ENCODE measurements at places on chromosomes 2 and 18.

- DNase-seq = no peak
Measured at GRCh38 chr2:199973703-199974102, 18.3 kb downstream of the MAIP1 start.

DNA sequence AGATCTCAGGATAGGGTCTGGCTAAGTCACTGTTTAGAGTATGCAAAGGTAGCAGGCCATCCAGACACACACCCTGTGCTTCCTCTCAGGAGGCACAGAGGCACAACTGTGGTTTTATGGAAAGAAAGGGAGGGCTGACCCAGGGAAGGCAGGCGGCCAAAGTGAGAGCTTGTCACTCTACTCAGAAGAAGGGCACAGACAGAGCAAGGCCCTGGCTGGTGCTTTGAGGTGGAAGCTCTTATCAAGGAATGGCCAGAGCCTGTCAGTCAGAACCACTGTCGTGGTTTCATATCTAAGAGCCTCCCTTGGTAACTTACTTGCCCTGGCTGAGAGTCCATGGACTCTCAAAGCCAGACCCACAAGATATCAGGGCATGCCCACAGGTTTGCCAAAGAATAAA is 40.7 kb downstream of the SLC9A2 start:
- no peak for DNase-seq

DNA sequence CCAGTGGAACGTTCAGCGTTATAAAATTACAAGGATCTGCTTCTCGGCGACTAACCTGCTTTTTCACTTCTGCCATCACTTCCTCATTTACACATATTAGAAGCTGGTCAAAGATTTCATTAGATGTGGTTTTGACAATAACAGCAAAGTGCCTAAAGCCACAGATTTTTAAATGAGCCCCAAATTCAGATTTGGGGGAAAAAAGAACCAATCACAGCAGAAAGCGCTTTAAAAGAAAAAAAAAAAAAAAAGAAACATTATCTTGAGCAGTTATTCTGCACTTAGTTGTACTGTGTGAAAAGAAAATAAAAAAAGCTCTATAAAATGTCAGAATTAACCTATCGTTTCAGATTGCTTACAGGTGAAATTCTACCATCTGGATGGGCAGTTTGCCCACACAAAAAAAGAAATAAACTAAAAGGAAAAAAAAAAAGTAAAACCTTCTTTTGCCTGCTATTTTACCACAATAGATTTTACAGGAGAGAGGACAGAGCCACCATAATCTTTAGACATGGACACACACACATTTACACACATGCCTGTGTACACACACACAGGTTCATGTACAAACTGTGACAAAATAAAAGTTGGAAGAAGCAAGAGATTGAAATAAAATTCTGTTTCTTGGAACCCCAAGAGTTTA is 167.2 kb downstream of the TCF4 start:
- DNase-seq = no peak

- DNase-seq = no peak
Measured at GRCh38 chr2:20698916-20699613, 32.1 kb downstream of the GDF7 start.
